Activated naive CD4-positive, alpha-beta T cell treated with Interleukin-2 at 50 U/mL for 16 hours (primary cell): ENCODE measurements at places on chromosomes 16 and 17.

DNA sequence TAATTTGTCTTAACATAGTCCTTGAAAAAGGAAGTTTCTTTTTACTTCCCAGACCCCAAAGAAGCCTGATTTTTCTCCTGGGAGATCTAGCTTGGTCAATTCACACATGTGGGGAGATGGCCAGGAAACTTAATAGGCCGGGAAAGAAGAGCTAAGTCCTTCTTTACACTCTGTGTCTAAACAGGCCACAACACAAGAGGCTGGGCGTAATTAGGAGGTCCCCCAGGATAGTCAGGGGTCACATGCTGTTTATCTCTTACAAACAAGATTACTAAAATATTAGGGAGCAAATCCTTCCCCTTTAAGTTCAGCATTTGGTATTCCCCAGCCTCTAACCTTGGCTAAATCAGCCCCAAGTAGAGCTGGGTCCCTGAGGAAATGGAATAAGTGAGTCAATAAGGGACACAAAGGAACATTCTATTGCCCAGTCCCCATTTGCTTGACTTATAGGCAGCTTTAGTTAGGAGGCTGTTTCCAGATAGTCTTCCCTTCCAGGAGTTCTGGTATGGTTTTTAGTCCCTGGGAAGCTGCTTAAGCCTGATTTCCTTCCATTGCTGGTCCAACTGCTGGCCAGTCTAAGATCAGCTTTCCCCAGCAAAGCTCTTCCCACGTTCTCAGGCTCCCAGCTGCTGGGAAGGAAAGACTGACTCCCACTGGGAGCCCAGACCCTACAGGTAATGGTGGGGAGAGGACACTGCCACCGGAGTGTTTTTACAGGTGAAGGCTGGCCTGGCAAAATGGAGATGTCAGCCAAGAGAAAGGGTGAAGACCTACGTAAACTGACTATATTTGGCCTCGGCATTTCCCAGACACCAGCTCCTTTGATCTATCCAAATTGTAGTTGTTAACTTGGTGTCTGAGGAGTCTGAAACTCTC lies 14.1 kb upstream of the HOXB9 start:
- DNase-seq: no peak

- DNase-seq: no peak
Measured at GRCh38 chr17:7312432-7313087, 2.6 kb downstream of the GPS2 start.

- no peak for DNase-seq
Measured at GRCh38 chr16:82782715-82783251, 156.0 kb downstream of the CDH13 start.

DNA sequence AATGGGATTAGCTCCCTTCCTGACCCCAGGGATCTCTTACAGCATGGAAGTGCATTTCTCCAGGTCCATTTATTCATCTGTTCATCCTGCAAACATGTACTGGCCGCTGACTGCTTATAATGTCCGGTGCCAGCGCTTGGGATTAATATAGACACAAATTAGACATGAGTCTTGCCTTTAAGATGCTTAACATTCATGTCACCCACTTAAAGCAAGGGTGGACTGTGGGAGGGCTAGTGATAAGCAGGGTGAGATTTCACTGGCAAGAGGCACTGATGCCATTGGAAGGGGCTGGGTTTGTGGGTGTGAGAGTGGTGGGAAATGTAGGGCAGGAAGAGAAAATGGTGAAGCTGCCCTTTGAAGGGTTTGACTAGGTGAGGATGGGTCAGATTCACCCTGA lies 92.2 kb upstream of the MPHOSPH6 start:
- no peak for DNase-seq

DNA sequence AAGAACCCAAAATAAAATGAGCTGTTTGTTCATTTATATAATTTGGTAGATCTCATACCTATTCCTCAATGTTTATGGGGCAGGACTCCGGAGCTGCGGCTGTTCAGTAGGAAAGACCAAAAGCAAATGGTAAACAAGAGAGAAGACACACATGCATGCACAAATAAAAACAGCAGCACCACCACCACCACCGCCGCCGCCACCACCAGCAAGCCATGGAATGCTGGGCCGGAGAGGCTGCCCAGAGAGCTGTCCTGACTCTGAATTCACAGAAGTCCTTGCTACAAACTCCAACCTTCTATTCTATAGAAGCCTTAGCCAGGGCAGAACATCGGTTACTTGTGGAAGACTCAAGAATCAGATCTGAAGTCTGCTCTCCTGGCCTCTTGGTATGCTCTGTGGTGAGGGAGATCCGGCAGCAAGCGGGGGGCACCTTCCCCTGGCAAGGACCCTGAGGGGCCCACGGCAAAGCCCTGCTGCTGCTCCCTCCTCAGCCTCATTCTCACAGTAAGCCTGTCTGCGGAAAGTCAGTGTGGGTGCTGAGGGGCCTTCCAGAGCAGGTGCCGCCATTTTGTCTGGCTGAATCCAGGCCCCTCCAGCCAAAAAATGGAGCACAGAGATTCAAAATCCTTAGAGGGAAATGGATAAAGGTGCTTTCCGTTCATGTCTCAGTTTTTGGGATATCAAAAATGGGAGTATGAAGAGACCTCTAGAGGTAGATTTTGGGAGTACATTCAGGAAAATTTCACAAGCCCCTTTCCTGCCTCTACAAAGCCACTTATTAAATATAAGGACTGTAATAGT lies 6.4 kb upstream of the FOXJ1 start:
- DNase-seq: no peak

DNA sequence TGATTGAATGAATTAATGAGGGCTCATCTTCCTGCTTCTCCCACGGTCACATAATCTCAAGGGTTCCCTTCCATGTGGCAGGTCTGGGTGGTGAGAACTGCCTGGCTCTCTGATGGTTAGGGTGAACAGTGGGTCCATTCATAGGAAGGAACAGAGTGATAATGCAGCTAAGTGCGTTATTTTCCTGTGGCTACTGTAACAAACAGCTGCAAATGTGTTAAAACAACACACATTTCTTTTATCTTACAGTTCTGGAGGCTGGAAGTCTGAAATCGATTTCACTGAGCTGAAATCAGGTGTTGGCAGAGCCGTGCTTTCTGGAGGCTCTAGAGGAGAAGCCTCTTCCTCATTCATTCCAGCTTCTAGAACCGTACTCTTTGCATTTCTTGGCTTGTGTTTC lies 95.3 kb downstream of the BMERB1 start:
- no peak for DNase-seq

DNA sequence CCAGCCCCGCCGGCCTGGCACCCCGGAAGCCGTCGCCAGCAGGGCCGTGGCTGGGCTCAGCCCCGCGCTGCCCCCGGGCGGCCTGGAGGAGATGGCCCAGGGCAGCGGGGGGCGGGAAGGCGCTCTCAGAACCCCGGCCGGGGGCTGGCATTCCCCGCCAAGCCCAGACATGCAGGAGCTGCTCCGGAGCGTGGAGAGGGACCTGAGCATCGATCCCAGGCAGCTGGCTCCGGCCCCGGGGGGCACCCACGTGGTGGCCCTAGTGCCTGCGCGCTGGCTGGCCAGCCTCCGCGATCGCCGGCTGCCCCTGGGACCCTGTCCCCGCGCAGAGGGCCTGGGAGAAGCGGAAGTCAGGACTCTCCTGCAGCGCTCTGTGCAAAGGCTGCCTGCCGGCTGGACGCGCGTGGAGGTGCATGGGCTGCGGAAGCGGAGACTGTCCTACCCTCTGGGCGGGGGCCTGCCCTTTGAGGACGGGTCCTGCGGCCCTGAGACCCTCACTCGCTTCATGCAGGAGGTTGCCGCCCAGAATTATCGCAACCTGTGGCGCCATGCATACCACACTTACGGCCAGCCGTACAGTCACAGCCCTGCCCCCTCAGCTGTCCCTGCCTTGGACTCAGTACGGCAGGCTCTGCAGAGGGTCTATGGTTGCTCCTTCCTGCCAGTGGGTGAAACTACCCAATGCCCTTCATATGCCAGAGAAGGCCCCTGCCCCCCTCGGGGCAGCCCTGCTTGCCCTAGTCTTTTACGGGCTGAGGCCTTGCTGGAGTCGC lies 551 bp downstream of the WDR81 start:
- no peak for DNase-seq

GRCh38 chr17:79747508-79748294 lies 17.0 kb downstream of the ENPP7 start:
- no peak for DNase-seq

GRCh38 chr16:80198311-80199299 lies 342.2 kb upstream of the DYNLRB2 start:
- DNase-seq: no peak

DNA sequence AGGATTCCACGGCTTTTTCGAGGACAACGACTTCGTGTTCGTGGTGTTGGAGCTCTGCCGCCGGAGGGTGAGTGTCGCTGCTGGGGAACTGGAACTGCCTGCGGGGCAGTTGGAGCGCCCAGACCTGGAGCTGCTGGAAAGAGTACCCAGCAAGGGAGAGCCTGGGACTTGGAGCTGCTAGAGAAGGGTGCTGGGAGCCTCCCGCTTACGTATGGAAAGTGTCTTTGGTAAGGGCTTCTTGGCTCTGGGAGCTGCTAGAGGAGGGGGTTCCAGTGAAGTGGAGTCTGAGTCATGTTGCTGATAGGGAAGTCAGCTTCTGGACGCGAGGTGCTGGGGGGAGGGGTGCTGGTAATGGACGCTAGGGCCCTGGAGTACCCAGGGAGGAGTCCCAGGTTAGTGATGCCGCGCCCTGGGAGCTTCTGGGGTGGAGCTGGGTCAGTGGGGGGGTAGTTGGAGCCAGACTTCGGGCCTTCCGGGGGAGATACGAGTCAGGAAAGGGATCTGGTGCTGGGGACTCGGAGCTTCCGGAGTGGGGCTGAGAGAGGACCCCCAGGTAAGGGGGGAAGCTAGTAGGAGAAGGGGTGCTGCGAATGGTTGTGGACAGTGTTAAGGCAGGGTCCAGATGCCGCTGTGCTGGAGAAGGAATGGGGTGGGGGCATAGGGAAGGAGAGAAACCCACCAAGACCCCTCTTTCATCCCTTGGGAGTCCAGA lies 741 bp downstream of the PLK1 start:
- DNase-seq: no peak

- no peak for DNase-seq
Measured at GRCh38 chr16:22386976-22387375, 12.6 kb upstream of the CDR2 start.

GRCh38 chr17:71809537-71809936 lies 311.3 kb upstream of the SOX9 start:
- DNase-seq: no peak

- no peak for DNase-seq
Measured at GRCh38 chr17:77510133-77510796, 369.5 kb downstream of the SEC14L1 start.

- DNase-seq: peak; percentile 56
Measured at GRCh38 chr17:49217651-49218413, 7.3 kb downstream of the ABI3 start.

DNA sequence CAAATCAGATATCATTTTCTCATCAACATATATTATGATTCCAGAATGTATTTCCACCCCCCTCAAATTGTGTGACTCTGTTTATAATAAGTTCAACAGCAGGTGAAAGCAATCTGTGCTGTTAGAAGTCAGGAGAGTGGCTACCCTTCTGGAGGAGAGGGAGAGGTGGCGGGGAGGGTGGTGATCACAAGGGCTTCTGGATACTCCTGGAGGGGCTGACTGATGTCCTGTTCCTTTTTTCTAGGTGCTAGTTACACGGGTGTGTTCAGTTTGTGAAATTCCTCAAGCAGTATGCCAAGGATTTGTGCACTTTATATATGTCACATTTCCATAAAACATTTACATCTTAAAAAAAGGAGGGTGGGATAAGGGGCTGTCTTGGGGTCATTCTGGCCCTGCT lies 119.1 kb downstream of the IRF8 start:
- no peak for DNase-seq

- DNase-seq: no peak
Measured at GRCh38 chr16:450785-451512, 25.5 kb downstream of the RAB11FIP3 start.

DNA sequence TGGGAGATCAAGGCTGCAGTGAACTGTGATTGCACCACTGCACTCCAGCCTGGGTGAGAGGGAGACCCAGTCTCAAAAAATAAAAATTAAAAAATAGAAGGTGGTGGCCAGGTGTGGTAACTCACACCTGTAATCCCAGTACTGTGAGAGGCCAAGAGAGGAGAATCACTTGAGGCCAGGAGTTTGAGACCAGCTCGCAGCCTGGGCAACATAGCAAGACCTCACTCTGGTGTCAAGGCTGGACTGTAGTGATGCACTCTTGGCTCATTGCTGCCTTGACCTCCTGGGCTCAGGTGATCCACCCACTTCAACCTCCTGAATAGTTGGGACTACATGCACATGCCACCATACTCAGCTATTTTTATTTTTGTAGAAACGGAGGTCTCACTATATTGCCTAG lies 13.3 kb downstream of the RFFL start:
- no peak for DNase-seq

- DNase-seq: no peak
Measured at GRCh38 chr17:75649687-75650086, 16.5 kb downstream of the SMIM5 start.

DNA sequence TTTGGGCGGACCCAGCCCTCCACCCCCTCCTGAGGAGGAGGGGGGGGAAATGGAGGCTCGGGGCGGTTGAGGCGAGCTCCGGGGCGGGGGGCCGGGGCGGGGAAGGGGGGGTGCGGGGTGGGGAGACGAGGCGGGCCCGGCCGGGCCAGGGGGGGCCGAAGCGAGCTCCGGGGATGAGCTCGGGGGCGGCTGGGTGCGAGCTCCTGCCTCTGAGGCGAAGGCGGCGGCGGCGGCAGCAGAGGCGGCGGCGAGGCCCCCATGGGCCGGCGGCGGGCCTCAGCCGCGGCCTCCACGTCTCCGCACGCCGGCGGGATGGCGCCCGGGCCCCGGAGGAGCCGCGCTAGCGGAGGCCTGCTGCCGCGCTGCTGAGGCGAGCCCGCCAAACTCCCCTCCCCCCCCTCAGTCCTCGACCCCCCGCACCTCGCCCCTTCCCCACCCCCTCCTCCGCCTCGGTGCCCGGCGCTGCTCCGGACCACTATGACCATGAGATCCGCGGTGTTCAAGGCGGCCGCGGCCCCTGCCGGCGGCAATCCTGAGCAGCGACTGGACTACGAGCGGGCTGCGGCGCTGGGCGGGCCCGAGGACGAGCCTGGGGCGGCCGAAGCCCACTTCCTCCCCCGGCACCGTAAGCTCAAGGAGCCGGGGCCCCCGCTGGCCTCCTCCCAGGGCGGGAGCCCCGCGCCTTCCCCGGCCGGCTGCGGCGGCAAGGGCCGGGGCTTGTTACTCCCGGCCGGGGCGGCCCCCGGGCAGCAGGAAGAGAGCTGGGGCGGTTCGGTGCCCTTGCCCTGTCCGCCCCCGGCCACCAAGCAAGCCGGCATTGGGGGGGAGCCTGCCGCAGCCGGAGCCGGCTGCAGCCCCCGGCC lies 596 bp downstream of the MSL1 start:
- peak; percentile 32 for DNase-seq
